Myocyte (in vitro differentiated cells): ENCODE measurements at places on chromosomes 11 and 22. TPM values are rescaled to one million over a fixed set of nuclear protein-coding genes. Genes with fewer than 3 reads are reported as not detected.

TECTA gene
- total RNA-seq = 0.70 and 1.2 TPM in 2 replicates

CHRDL2 gene
- total RNA-seq = not detected in 2 replicates

EIF3L gene
- total RNA-seq = 415 and 450 TPM in 2 replicates

MS4A6A gene
- total RNA-seq = not detected in 2 replicates

FJX1 gene
- 42.9 and 48.1 TPM in 2 replicates for total RNA-seq

RASSF10 gene
- total RNA-seq = not detected in 2 replicates

LRRC75B gene
- 10.0 and 13.2 TPM in 2 replicates for total RNA-seq

PATE2 gene
- total RNA-seq = not detected in 2 replicates

CACNA1I gene
- 0.05 TPM in 1 of 2 replicates, not detected in the other for total RNA-seq

GAL3ST3 gene
- not detected in 2 replicates for total RNA-seq

SCGB1A1 gene
- total RNA-seq = not detected in 2 replicates

RASL10A gene
- total RNA-seq = 2.5 and 9.5 TPM in 2 replicates

PPP1R14B gene
- total RNA-seq = 656 and 816 TPM in 2 replicates

GLYAT gene
- total RNA-seq = not detected in 2 replicates

A4GALT gene
- total RNA-seq = 21.6 and 23.3 TPM in 2 replicates

SLC29A2 gene
- 4.5 and 8.5 TPM in 2 replicates for total RNA-seq

SLC1A2 gene
- total RNA-seq = 0.57 and 2.9 TPM in 2 replicates

DNA sequence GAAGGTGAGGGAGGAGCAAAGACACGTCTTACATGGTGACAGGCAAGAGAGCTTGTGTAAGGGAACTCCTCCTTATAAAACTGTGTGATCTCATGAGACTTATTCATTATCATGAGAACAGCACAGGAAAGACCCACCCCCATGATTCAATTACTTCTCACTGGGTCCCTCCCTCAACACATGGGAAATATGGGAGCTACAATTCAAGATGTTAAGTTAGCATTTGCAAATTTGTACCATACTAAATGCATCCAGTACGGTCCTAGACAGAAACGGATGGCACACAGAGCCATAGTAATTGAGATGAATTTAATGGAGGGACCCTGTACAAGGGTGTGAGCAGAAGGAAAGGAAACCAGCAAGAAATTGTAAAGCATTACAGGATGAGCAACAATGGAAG is 765.8 kb upstream of the API5 start:
- no peak for DNase-seq

GRCh38 chr11:61912530-61912898 is 4.9 kb downstream of the RAB3IL1 start:
- no peak for DNase-seq

- no peak for DNase-seq
Measured at GRCh38 chr11:71426413-71426812, 21.8 kb downstream of the DHCR7 start.

DNA sequence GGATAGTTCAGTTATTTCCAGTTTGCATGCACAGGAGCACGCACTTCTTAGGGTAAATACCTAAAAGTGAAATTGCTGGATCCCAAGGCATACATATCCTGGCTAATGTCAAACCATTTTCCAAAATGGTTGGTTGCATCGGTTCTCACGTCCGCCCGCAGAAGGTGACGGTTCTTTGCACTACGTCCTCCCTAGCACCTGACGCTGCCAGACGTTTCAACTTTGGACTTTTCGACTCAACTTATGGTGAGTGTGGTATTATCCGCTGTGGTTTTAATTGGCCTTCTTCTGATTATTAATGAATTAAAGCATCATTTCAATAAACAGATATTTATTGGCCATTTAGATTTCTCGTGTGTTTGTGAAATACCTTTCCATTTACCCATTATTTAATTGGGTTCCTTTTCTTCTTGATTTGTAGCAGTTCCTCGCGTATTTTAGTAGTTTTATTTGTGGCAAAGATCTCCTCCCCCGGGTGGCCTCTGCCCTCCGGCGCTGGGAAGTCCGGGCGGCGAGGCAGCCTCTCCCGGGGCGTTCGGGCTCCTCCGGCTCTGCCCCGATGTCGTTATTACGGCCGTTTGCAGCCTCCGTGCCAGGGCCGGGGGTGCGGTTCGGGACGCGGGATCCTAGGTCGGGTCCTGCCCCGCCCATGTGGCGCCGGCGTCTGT is at the start of gene JHY:
TSS of gene JHY (plus strand) at position 571 of the 668 bp plus-strand sequence. CDS start 3,091 bp downstream, outside the sequence.
- peak; percentile 30 for DNase-seq

GRCh38 chr11:71947498-71947897 is 18.7 kb downstream of the RNF121 start:
- no peak for DNase-seq

DNA sequence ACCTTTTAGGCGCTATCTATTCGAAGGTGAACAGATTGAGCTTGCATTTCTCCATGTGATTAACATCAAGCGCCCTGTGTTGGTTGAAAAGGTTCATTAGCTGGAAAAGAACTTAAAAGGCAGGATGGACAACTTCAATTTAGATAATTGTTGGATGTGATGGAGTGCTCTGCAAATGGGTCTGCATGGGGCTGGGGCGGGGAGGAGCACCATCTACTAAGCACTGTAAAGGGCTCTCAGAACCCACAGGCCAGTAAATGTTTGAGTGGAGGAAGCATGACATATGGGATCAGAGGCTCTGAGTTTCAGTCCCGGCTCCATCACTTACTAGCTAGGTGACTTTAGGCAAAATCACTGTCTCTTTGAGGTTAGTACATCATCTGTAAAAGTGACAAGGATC is 28.2 kb downstream of the ARL14EP start:
- no peak for DNase-seq

GRCh38 chr11:2175659-2176058 is 4.0 kb upstream of the TH start:
- peak; percentile 92 for DNase-seq

DNA sequence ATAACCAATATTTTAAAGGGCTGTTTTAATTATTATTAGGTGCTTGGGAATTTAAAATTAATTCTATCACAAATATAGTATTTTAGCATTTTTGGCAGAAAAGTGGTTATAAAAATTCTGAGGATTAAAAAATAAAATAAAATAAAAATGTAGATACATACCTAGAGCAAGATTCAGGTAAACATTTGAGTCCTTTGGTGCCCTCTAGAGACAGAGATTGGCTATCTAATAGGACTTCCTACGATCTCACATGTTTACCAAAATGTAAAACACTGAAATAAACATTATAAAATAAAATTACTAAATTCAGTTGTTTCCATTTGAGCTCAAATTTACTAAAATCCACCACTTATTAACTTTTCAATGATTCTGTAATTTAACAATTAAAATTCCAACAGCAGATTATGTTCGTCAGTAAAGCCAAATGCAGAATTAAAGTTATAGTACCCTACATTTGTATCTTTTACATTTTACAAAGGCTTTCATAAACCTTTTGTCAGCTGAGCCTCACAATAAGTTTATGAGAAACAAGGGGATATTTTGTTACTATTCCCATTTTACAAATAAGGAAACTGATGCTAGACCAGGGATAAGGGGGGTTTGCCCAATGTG is 27.7 kb downstream of the SLC36A4 start:
- DNase-seq = peak; percentile 37

GRCh38 chr11:4194889-4195288 is 100.3 kb downstream of the RRM1 start:
- no peak for DNase-seq

GRCh38 chr11:8917157-8917825 is 6.3 kb downstream of the AKIP1 start:
- peak; percentile 93 for DNase-seq

- DNase-seq = peak; percentile 76
Measured at GRCh38 chr11:35174666-35175065, 35.7 kb downstream of the CD44 start.

DNA sequence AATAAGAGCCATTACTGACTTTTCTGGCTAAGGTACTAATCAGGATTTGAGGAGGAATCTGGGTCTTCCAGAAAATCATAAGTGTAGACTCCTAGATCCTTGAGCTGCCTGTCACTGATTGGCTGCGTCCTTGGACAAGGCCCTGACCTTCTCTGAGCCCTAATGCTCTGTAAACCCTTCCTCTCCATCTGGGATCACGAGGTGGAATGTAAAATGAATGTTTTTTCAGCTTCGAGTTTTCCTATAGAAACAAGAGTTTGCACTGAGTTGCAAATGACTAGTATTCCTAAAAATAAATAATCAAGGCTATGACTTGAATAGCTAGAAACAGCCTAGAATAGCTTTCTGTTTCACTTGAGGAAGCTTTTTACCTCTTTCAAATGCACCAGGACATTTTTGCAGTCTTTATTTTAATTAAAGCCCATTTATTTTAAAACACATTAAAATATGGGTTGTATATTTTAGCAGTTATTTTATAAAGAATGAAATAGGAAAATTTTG is 1.1 kb upstream of the DIXDC1 start:
- no peak for DNase-seq

GRCh38 chr11:121801781-121802180 is 314.2 kb downstream of the BLID start:
- no peak for DNase-seq

DNA sequence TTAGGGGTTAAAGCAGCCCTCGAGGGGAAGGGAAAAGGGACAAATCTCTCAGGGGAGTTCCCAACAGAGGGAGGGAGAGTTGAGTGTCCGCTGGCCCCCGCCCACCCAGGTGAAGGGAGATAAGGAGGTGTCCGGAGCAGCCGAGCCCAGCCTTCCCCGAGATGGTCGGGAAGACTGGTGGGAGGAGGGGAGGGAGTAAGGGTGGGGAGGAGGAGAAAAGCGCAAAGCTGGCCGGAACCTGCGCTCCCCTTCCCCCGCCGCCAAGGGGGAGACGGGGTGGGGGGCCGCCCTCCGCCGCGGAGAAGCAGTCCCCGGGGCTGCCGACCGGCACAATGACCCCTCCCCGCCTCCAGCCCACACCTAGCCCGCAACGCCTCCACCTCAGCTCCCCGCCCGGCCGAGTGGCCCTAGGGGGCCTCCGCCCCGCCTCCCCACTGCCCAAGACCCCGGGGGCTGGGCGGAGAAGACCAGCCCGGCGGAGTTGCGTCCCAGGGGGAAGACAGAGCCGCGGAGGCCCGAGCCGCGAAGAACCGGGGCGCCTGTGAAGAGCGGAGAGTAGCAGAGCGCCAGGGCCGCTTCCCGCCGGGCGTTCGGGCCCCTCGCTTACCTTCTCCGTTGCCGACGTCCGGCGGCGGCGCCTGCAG is 479 bp downstream of the RSF1 start:
- DNase-seq = peak; percentile 35

- peak; percentile 52 for DNase-seq
Measured at GRCh38 chr22:29369460-29369859, 18.9 kb downstream of the AP1B1 start.

- no peak for DNase-seq
Measured at GRCh38 chr11:26896719-26897118, 97.2 kb upstream of the FIBIN start.

DNA sequence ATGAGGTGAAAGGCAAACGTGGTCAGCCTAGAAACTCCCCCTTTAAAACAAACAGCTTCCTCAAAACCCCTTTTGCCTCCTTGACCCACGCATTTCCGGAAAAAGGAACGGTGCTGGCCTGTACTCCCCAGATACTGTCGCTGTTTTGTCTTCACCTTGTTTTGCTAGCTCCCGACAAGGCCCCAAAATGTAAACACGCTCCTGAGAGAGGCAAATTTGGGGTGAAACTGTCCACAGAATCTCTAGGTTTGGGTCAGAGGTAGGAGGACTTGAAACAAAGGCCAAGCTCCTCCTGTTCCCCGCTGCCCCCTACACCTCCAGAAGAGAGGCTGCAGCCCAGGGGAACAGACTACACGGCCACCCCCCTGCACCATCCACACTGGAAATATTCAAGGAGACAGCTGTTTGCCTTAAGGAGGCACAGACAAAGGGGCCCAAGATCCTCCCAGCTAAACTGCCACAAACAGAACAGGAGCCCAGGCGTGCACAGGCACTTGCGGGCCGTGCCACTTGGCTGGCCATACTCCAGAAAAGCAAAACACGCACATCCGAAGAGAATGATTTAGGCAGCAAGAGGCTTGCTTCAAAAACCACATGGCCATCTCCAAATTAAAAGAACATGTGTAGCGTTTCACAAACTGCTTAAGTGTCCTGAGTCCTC is 160.5 kb upstream of the GRK3 start:
- peak; percentile 83 for DNase-seq

GRCh38 chr11:131823772-131824171 is 453.4 kb downstream of the NTM start:
- DNase-seq = no peak

DNA sequence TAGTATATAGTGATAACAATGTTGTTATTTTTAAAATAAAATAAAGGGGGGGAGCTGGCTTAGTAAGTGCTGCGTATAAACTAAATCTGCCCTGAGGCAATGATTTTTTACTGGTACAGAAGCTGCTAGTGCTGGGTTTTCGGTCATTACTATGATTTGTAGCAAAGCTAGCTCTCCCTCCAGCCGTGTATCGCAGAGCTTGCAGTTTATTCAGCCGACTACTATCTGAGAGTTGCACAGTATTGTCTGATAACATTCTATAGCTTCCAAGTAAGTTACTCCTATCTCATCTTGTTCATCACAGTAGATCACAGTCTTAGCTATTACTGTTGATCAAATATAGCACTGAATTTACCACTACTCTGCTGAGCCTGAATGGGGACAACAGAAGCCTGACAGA is 805.5 kb upstream of the ARHGAP42 start:
- DNase-seq = no peak

GRCh38 chr11:121950160-121950559 is 165.9 kb downstream of the BLID start:
- no peak for DNase-seq

DNA sequence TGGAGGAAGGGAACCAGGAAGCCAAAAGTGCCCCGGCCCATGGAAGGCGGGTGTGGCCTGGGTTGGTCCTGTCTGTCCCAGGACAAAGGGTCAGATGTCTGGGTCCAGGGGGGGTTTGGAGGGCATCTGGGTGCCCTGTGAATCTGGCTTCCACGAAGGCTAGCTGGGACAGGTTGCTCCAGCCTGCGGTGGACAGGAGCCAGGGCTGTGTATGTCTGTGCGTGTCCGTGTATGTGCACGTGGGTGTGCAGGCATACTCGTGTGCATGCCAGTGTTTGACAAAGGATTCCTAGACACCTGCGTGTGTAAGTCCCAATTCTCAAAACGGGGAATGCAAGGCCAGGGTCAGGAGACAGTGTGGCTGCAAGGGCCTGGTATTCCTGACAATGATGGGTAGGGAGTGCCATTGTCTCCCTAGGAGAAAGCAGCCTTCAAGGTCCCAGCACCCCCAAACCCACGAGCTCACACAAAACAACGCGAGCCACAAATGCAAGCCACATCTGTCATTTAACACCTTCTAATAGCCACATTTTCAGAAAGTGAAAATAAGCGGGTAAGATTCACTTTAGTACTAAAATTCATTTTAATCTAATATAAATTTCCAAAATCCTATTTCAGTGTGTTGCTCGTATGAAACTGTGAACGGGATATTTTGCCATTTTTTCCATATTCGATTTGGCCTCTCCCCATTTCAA is 78.4 kb upstream of the WNT7B start:
- DNase-seq = peak; percentile 71

- peak; percentile 24 for DNase-seq
Measured at GRCh38 chr22:45317551-45318167, 7.9 kb downstream of the FAM118A start.

GRCh38 chr22:19265779-19266178 is 25.7 kb downstream of the CLTCL1 start:
- no peak for DNase-seq

- no peak for DNase-seq
Measured at GRCh38 chr22:46437671-46438440, 99.6 kb downstream of the CELSR1 start.

GRCh38 chr11:61642162-61642561 is 38.0 kb upstream of the DAGLA start:
- DNase-seq = no peak
